Effector memory CD8-positive, alpha-beta T cell (primary cell): ENCODE measurements at places on chromosomes 6 and 20.

- DNase-seq = peak; percentile 0
These were observed 16.6 kb downstream of the NPEPL1 start for GRCh38 chr20:58709013-58709702.

DNA sequence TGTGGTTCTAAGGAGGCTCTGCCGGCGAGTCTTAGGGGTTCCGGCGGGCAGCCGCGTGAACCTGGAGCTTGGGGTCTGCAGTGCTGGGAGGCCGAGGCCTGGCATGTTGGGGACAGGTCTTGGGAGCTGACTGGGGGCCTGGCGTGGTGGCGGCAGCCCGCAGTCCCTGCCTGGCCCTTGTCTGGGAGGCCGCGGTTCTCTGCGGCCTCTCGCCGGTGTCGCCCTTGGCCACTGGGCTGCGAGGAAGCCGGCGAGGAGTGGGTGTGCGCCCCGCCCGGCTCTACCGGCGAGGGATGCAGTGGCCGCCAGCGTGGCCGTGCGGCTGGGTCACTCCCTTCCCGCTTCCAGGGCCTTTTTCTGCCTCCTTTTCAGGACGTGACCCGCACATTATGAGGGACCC lies 36.3 kb downstream of the IGF2R start:
- DNase-seq = no peak

- no peak for DNase-seq
These were observed 28.7 kb upstream of the KIF13A start for GRCh38 chr6:18016133-18016532.

DNA sequence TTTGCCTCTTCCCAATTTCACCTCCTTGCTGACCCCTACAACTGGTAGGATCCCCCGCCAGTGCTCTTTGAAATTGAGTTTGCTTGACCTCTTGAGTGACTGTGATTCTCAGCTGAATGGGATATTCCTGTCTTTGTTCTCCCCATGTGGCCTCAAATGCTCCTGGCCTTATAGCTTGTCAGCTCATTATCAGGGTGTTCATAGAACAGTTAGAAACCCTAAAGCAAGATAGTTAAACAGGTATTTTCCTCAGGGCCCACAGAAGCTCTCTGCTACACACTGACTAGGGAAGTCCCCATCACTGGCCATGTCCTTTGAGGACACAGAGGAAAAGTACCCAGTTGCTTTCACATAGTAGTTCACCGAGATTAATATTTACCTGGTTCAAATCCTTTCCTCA lies 211.5 kb upstream of the DTNBP1 start:
- no peak for DNase-seq

- DNase-seq = no peak
These were observed 20.0 kb upstream of the NFATC2 start for GRCh38 chr20:51562332-51563173.

DNA sequence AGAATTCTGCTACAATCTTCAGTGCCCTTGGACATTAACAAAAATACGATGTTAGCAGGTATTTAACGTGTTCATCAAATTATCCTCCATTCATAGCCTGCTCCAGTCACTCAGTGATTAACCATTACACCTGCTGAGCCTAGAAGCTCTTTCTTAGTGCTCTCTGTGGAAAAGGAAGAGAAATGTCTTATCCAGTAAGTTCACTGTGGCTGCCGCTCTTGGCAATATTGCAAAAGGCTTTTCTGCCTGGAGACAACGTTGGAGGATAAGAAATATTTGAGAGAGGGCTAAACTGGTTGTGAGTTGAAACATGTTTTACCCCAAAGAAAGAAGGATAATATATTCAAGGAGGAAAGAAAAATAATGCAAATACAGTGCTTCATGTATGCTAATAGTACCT lies 217.4 kb upstream of the HSF2 start:
- DNase-seq = no peak

DNA sequence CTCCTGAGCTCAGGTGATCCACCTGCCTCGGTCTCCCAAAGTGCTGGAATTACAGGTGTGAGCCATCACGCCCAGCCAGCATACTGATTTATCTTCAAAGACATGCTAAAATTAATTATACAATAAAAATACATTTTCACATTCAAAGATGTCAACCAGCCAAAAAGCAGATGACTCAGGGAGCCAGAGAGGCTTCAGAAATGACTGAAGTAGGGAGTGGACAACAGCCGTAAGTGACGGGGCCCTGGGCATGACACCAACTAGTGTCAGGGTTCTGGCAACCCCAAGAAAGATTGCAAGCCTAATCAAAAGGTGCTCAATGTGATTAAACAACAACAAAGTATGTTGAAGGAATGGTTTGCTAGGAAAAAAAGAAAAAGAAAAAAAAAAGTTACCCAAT lies 28.4 kb downstream of the GPLD1 start:
- DNase-seq = no peak

- no peak for DNase-seq
These were observed at the start of gene SERAC1 for GRCh38 chr6:158168040-158168289. SERAC1 (minus strand) TSS chr6:158168262; CDS start chr6:158158363, 9,899 bp downstream.

- DNase-seq = no peak
These were observed 209.0 kb downstream of the SIM1 start for GRCh38 chr6:100255701-100256100.

DNA sequence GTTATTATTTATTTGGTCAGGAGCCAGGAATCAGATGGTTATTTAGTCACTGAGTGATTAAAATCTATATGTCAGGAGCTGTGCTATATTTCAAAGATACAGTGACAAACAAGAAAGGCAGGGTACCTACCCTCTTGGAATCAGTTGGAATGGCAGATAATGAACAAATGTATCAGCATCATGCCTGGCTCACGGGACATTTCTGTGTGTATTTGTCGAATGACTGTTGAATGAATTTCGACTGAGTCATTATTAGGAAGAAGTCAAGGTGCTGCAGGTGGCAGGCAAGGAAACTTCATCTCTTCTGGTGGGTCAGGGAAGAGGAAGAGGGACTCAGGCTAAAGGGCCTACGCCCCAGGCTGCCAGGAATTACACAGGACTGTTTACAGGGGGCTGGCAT lies 13.6 kb downstream of the PKIG start:
- DNase-seq = no peak

GRCh38 chr6:14796974-14797762 lies 448.7 kb upstream of the JARID2 start:
- DNase-seq = no peak

GRCh38 chr6:134609716-134610261 lies 291.9 kb upstream of the SGK1 start:
- no peak for DNase-seq

- DNase-seq = peak; percentile 29
These were observed 39.0 kb downstream of the SLC23A2 start for GRCh38 chr20:4962241-4962855.

- DNase-seq = no peak
These were observed 125.5 kb downstream of the GPX5 start for GRCh38 chr6:28651161-28651560.

- no peak for DNase-seq
These were observed 235.1 kb upstream of the ZNF217 start for GRCh38 chr20:53828682-53829254.

- DNase-seq = no peak
These were observed 90.0 kb downstream of the PLG start for GRCh38 chr6:160791981-160792418.

GRCh38 chr6:122399348-122400120 lies at the start of gene HSF2:
HSF2 (plus strand) TSS chr6:122399652; CDS start chr6:122399738, 86 bp downstream.
- peak; percentile 87 for DNase-seq

DNA sequence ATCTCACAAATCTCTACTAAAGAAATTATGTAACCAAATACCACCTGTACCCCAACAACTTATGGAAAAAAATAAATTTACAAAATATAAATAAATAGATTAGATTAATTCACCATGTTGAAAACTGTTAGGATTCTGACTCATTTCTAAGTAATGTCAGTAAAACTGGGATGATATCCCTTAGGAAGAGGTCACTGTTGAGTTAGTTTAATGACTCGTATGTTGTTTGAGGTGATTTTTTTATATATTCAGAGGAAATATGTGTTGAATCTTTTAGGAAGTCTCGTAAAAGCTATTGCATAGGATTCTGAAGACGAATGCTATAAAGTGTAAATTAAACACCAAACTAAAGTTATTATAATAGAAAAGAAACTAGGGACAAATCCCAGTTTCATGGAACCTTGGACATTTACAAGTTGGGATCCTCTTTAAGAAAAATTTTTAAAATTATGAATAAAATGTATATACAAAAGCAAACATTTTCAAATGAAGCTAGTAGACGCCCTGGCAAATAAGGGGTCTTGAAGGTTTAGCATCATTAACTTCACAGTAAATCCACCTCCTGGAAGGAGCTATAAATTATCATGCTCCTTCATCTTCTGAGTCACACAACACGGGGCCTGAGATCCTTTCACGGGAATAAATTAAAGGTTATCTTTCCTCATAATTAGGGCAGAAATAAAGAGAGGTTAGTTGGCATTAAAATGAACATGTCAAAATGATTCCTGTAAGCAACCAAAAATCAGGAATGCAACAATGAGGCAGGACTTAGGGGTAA lies 37.0 kb upstream of the POU3F2 start:
- no peak for DNase-seq

GRCh38 chr20:32634041-32634805 lies 39.5 kb downstream of the C20orf203 start:
- no peak for DNase-seq

GRCh38 chr6:37142050-37142614 lies 27.8 kb upstream of the PIM1 start:
- no peak for DNase-seq

DNA sequence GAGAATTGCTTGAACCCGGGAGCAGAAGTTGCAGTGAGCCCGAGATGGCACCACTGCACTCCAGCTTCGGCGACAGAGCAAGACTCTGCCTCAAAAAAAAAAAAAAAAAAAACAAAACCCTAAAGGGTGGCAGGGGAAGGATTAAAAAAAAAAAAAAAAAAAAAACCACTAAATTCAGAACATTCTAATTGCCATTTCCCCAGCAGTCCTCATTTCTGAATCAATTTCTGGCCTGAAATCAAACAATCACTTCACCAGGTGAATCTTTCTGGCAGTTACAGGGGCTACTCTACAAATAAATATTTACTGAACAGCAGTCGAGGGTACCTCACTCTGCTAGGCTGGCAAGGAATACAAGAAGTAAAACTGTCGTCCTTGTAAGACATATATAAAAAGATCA lies 1.2 kb downstream of the UQCC1 start:
- no peak for DNase-seq

DNA sequence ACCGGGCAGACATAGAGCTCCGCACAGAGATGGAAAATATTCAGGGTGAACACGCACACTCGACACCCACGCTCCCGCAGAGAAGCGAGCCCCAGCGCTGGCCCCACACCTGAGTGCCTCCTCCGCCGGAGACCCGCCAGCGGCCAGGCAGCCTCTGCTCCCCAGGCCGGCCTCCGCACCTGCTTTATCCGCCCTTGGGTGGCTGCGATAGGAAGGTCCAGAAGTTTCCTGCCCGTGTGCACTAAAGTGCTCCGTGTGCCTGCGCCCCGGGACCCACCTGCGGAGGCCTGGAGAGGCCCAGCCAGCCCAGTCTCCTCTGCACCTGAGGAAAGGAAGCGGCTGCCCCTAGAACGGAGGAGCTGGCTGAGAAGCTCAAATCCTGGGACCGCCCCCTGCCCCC lies 10.8 kb upstream of the FOXC1 start:
- DNase-seq = no peak

DNA sequence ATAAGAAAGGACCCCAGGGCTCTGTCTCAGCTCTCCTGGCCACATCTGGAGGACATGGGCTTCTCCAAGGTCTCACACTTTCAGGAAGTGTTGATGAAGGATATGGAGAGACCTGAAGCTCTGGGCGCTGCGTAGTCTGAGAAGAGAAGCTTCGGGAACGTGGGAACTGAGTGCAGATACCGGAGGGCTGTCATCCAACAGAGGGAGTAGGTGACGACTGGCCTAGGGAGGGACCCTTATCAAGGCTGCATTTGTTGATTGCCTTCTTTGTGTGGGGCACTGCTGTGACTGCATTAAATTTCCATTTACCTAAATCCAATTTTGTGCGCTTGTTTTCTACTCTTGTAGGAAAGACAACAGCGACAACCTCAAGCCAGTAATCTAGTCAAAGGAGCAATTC lies 63.4 kb downstream of the PLG start:
- DNase-seq = no peak

- DNase-seq = no peak
These were observed at the start of gene RBM24 for GRCh38 chr6:17281100-17281496. RBM24 (plus strand) TSS chr6:17281361; CDS start chr6:17281582, 221 bp downstream.

GRCh38 chr6:8175046-8175777 lies 72.9 kb upstream of the EEF1E1 start:
- DNase-seq = no peak

- no peak for DNase-seq
These were observed 32.0 kb upstream of the POU5F1 start for GRCh38 chr6:31202259-31203166.

DNA sequence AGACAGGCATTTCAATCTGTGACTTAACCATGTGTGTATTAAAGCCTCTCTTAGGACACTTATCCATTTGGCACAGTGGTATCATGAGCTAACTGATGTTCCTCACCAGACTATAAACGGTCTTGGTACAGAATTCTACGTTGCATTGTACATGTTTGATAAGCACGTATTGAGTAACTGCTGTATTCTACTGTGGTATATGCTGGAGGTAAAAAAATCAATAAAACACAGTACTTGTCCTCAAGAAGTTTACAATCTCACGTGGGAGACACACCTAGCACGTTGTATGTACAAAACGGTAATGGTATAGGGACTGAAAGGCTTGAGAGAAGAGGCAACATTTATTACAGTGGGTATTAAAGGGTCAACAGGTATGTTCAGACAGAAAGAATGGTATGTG lies 33.2 kb upstream of the FAM83C start:
- no peak for DNase-seq

DNA sequence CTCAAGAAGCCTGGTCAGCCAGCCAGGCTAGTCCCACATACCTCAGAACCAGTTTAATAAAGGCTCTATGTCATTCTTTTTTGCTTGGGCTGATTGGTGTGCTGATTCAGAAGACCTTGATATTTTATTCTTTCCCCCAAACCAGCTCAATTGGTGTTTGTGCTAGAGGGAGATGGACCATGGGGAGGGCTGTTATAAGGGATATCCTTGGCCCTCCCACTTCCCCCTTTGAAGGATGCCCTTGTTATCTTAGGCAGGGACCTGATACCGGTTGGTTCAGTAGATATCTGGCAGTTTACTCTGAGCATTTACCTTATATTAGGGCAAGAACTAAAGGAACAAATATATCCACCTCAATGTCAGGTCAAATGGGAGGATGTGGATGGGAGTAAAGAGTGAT lies 207.4 kb downstream of the LRFN2 start:
- no peak for DNase-seq

DNA sequence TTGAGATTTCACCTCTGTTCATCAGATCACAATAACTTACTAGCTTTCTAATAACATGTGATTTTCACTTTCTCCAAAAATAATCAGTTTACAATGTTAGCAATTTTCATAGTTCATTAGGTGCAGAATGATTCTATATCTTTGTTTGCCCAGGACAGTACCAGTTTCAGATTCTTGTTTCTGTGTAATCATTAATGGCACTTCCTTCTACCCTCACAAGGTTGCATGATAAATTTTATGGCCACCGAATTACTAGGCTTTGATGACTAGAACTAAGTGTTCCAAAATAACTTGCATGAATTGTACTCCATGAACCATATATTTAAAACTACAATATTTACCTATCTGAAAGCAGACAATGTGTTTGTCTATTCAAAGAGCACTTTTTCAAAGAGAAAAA lies 442.3 kb downstream of the EPHA7 start:
- DNase-seq = no peak

GRCh38 chr6:128605961-128606360 lies 85.6 kb upstream of the PTPRK start:
- no peak for DNase-seq

GRCh38 chr20:36304786-36305495 lies 1.2 kb upstream of the DLGAP4 start:
- DNase-seq = no peak
